Skeletal muscle cell (primary cell): ENCODE measurements at places on chromosomes 16 and 17.

DNA sequence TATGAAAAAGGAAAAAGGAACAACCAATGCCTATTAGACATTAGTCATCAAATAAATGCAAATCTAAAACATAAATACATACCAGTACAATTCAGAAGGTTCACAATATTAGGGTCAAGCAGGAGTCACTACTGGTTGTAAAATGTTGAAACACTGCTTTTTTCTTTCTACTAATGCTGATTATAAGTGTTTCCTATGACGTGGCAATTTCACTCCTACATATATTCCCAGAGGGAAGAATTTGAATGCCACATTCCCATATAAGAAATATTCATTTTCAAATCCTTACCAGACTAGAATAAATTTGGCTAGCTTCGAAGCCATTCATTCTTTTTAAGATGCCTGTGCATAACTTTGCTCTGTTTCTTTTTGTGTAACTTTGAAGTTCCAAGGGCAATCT, 2.6 kb upstream of the KRTAP9-2 start:
- DNase-seq = no peak

- DNase-seq = no peak
These were observed 4.3 kb downstream of the ABI3 start for GRCh38 chr17:49214676-49215360.

DNA sequence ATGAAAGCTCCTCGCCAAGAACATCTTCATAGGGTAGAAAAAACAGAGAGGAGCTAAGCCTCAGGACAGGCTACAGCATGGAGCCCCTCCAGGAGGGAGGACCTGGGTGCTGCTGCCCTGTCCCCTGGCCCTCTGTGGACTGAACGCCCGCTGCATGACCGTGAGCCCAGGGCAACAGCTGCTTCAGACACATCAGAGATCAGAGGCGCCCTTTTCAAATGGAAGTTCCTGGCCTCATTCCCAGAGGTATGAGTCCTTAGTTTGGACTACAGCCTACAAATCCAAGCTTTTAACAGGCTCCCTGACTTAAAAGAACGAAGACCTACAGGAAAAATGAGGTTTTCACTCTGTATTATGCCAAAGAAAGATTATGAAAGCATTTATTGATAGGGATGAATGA, 48.5 kb downstream of the ZNF18 start:
- DNase-seq = peak; percentile 22

- DNase-seq = no peak
These were observed 4.0 kb downstream of the MYBBP1A start for GRCh38 chr17:4551141-4551540.

- DNase-seq = no peak
These were observed 229.9 kb upstream of the CIBAR2 start for GRCh38 chr16:85341972-85342695.

GRCh38 chr17:20141198-20141972, 132.2 kb downstream of the SPECC1 start:
- DNase-seq = no peak

DNA sequence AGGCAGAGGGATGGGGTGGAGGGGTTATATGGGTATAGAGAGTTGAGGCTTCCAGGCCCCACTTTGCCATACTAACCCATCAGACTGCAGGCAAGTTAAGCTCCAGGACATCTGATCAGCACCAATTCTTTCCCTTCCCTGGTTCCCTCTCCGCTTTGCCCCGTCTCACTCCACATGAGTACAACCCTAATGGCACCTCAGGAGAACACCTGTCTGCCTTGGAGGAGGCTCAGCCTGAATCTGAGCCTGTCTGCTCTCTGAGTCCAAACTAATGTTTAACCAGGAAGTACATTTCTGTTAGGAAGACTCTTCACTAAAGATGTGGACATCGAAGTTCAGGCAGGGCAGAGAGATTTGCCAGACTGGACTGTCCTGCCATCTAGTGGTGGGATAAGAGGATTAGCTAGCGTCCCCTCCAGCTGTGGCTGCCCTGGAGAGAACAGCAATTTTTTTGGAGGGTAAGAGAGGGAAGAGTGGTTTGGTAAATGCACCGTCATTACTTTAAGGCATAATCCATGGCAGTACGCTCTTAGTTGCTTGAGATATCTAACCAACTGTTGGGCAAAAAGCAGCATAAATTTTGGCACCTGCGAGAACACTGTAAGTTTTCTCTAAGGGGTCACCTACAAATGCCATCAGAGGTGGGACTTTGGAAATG, 29.2 kb upstream of the LRRC75A start:
- peak; percentile 67 for DNase-seq

DNA sequence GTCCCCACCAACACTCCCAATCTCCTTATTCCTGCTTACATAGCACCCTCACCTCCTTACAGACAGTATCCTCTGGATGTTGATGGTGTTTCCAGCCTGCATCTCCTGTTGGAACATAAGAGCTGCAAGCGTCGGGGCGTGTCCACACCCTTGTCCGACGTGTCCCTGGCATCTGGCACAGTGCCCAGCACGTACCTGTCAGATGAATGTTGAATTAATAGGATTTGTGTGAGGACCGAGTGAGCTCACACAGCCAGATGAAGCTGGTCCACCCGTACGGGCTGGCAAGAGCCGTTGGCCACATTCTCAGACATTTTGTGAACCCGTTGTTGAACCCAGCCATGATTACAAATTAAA, 12.2 kb upstream of the CBX4 start:
- DNase-seq = no peak

GRCh38 chr16:54231336-54231735, 55.3 kb downstream of the IRX3 start:
- DNase-seq = no peak

DNA sequence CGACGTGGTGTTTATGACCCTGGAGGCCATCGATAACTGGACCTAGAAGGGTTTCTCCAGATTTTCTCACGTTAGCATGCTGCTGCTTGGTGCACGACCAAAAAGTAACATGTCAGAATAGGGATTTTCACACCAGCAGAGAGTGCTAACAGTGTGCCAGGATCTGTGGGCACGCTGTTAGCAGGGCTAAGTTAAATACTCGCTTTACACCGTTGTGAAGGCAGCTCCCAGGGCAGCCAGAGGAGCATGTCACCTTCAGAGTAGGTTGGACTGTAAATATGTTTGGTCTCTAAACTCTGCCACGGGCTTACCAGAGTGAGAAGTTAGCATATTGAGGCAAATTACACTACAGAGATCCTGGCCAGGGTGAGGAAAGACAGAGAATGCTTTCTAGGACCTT, 113.2 kb upstream of the TBX2 start:
- no peak for DNase-seq

DNA sequence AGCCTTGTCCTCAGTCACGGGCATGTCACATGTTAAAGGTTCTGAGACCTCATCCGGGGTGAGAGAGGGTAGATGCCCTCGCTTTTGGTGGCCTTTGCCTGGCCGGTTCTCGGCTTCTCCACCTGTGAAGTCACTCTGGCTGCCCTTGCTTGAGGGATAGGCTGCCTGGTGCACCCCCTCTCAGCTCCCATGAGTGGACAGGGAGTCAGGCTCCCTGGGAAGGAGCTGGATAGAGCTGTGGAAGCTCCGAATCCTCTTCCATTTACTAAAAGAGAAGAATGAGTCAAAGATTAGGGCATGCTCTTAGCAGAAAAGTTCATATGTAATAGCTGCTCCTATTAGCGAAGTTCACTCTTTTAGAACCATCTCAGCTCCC, 142.0 kb downstream of the IRX3 start:
- no peak for DNase-seq

DNA sequence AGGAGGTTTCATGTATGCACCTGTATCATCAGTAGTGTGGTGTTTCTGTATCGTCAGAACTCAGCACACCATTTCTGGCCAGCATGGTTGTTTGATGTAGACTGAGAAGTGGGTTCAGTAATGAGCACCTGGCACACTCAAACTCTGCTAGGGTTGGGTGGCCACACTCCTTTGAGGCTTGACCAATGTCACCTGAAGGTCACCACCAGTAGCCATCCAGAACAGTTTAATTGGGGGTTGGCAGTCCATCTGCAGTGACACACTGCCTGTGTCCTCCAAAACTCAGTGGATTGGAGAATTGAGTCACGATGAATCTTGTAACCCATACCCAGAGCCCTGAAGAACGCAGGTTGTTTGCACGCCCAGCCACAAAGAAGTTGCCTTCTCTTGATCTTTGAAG, 86.8 kb upstream of the HSBP1 start:
- no peak for DNase-seq

GRCh38 chr17:67082107-67082506, 37.8 kb downstream of the CACNG1 start:
- DNase-seq = no peak

GRCh38 chr17:80138856-80139426, 8.0 kb downstream of the EIF4A3 start:
- no peak for DNase-seq

DNA sequence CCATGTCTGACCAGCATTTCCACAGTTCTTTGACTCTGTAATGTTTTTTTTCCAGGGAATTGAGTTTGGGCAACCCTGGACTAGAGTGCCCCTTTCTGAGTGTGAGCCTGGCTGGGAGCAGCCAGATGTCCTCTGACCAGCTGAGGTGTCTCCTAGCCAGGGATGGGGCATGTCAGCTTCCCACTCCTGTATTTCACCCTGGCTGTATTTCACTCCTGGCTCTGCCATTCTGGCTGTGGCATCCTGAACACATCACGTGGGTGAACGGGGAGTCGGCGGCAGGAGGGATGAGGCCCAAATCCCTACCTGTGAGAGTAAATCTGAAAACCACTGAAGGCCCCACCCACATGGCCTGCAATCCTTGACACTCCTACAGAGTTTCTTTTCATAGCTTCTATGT, 31.3 kb downstream of the KDM8 start:
- DNase-seq = no peak

DNA sequence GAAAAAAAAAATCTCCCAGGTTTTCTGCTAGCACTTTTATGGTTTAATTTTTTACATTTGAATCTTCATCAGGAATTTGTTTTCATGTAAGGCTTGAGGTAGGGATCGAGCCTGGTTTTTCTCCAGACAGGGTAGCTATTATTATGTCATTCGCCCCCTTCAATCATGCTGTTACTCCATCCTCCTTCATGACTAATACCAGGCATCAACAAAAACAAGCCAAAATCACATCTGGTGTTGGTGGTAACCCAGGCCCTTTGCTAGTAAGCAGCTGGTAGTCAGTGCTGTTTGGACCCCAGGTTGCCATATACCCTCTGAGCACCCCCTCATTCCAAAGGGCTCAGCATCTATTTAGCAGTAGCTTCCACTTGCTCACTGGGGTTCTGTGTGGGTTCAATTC, 29.5 kb downstream of the DRC3 start:
- DNase-seq = no peak

DNA sequence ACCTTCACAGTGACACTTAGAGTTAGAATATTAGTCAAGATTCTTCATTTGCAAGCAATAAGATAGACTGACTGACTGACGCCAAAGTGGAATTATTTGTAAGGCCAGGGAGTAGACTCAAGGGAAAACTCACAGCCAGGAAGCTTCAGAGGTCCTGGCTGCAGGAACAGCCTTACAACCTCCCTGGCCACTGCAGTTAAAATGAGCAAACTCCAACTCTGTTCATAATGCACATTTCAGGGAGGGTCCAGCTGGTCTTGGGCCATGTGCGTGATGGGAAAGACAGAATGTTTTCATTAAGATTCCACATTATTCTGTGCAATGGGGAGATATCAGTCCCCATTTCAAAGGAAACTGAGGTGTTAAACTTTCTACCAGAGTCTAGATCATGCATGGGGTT, 9.9 kb downstream of the CAPNS2 start:
- DNase-seq = no peak

DNA sequence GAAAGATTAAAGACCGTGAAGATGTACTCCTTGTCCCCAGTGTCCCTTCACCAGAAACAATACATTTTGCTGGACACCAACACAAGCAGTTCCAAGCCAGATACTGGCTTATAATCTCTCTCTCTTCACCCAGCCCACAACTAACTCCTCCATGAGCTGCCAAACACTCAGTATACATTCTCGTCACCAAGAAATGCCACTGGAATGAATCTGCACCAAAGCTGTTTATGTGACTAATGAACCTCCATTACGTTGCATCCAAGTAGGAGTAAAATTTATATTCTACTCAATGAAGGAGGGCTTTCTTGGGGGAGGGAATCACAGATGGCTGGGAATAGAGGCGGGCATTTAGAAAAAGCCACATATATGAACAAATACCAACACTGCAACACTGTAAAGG, 20.9 kb upstream of the SOX9 start:
- DNase-seq = no peak
